NCI-H1694 (cell line): ENCODE measurements at places on chromosomes 7 and 10.

DNA sequence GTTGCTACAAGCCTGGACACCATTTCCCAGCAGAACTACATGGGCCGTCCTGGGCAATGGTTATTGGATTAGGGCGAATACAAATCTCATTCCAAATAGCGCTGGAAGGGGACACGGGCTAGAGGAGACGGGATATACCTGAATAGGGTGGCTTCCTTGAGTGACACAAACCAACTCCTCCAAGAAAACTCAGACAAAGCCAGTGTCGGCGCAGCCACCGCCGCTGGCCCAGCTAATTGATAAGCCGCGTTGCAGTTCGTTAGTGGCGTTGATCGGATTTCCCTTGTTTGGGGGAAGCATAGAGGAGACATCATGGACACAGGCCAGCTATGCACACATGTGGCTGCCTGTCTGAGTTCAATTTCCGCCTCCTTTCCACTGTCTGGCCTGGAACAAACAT is 55.7 kb downstream of the EBF3 start:
- no peak for DNase-seq

GRCh38 chr10:124376411-124376810 is 42.3 kb downstream of the OAT start:
- DNase-seq, result no peak

DNA sequence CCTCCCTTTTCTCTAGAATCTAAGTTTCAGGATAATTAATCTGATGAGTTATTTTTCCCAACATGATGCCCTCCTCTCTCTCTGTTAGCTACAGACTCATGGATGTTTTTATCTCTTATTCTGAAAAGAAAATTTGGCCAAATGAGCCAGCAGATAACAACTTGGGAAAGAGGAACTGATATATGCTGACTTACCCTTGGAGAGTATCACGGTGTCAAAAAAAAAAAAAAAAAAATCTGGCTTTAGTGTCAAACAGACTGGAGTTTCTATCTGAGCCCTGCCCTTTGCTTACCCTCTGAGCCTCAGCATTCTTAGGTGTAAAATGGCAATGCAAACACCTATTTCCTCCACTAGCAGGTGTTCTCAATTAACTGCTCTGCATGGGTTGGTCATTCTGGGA is 190.4 kb downstream of the AHR start:
- DNase-seq, result no peak

GRCh38 chr7:1850976-1851571 is 181.0 kb downstream of the ELFN1 start:
- no peak for DNase-seq

DNA sequence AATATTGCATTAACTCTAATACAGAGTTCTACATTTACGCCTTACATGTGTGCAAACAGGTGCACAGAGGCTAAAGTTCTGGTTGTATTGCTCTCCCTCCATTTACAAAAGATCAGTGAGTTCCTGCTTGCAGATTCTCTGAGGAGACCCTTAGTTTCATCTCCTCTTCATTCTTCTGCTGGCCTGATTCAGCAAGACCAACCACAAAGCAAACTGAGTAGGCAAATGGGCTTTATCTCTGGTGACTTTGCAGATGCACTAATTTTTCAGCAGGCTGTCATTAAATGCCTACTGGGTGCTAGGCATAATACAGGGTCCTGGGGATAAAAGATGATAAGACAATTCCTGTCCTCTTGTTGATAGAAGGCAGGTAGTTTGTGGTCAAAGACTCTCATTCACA is 56.4 kb downstream of the MET start:
- no peak for DNase-seq
